ENCODE measurements at places on chromosomes 6 and 20.

DNA sequence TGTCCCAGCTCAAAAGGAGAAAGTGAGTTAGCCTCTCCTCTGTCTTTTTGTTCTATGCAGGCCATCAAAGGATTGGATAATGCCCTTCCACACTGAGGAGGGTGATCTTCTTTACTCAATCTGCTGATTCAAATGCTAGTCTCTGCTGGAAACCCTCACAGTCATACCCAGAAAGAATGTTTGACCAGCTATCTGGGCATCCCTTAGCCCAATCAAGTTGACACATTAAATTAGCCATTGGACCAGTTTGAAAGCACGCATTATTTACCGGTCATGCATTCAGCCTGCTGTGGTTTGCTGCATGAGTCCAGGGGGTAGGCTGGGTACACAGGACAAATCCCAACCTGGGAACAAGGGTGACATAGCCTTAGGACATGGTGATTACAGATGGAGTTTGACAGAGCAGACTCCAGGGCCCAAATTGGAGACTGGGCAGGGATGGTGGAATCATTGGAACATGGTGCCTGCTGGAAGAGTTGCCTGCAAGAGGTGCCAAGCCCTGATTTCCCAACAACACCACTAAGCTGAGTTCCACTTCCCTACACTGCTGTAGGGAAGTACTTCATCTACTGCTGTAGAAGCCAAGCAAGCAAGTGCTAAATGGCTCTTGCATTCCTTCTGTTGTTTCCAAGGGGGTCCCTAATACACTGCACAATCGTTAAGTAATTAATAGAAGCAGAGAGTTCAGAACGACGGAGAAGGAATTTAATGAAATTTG is 87.7 kb downstream of the RNF182 start:
- DNase-seq, result no peak

DNA sequence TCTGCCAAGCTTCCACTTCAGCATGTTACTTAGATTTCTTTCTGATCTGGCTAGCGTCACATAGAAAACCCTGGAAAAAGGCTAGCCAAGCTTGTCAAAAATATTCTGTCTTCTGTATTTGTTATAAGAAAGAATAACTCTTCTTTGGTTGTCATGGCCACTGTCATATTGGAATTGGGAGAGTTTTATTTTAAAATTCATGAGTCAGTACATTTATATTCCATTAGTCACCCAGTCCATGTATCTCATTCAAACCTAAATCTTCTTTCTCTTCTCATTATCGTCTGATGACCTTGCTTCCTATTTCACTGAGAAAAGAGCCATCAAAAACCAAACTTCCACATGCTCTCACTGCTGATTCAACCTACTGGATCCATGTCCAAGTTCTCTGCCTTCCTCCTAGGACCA is 65.7 kb downstream of the EPM2A start:
- DNase-seq, result no peak

- DNase-seq, result no peak
Measured at GRCh38 chr20:24998121-24998520, 5.6 kb upstream of the APMAP start.

- no peak for DNase-seq
Measured at GRCh38 chr6:125674230-125674629, 75.2 kb upstream of the HEY2 start.

DNA sequence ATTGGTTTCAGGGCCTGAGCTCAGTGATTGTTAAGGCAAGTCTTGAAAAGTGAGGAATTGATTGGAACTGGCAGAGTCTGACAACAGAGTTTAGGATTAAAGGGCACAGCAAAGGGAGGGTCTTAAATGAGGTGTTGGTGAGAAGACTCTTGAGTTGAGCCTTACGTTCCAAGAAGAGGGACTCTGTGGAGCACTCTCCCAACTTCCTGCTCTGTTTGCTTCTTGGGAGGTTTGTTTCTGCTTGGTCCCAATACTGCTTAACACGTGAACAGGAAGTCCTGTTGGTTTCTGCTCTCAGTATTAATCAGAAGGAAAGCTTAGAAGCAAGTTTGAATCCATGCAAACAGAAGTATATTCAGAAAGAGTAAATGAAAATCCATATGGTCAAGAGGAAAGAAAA is 15.6 kb upstream of the SYNDIG1 start:
- no peak for DNase-seq

DNA sequence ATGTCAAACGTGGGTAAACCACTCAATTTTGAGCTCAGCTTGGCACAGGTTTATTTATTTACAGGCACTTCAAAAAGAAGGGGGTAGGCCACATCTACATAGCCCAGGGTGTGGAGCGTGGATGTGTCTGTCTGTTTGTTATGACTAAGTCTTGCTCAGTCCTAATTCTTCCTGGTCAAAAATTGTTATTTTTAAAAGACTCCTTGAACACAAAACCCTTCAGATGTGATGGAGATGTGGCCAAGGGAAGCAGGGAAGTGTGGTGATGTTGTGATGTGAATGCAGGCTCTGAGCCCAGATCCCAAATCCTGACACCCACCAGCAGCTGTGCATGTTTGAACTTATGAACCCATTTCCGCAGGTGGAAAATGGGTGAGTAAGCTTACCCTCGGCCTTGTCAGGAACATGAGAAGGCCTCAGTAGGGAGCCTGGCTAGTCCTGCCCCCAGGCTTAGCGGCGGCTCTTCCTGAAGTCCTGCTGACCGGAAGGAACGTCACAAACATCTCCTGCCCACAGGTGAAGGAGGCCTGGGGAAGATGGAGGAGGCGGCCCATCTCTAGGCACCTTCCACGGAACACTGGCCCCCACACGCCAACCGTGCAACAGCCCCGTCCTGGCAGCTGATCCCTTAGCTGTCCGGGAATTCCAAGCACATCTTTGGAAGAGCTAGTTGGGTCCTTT is 119.7 kb downstream of the MYLK4 start:
- no peak for DNase-seq

DNA sequence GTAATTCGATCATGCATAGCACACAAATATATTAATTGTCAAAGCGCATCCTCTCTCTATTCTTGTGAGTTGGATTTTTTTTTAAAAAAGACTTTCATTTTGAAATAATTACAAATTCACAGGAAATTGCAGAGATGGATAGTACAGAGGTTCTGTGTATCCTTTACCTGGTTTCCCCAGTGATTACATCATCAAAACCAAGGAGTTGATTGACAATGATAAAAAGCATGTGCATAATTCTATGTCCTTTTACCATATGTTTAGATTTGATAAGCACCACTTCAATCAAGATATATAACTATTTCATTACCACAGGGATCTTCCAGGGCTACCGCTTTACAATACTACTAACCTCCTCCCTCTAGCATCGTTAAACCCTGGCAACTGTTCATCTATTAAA is 40.2 kb downstream of the CCN2 start:
- DNase-seq, result no peak

GRCh38 chr6:154882107-154882506 is 113.0 kb upstream of the TIAM2 start:
- no peak for DNase-seq

DNA sequence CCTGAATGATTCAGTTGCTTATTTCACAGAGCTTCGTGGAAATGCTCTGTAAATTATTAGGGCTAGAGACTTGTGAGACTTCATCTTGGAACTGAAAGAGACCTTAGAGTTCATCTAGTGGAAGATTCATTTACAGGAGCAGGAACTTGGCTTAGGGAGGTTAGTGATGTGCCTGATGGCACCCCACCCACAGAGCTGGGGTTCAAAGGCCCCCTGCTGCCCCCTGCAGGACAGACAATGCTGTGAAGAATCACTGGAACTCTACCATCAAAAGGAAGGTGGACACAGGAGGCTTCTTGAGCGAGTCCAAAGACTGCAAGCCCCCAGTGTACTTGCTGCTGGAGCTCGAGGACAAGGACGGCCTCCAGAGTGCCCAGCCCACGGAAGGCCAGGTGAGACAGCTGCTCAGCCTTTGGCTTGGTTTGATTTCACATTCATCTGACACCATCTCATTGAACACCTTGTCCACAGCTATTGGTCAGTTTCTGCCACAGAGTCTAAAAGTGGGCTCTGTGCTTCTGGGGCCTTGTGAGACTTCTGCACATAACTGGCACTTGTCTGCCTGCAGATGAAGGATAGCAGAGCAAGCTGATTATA is 25.1 kb downstream of the MYBL2 start:
- DNase-seq, result no peak

DNA sequence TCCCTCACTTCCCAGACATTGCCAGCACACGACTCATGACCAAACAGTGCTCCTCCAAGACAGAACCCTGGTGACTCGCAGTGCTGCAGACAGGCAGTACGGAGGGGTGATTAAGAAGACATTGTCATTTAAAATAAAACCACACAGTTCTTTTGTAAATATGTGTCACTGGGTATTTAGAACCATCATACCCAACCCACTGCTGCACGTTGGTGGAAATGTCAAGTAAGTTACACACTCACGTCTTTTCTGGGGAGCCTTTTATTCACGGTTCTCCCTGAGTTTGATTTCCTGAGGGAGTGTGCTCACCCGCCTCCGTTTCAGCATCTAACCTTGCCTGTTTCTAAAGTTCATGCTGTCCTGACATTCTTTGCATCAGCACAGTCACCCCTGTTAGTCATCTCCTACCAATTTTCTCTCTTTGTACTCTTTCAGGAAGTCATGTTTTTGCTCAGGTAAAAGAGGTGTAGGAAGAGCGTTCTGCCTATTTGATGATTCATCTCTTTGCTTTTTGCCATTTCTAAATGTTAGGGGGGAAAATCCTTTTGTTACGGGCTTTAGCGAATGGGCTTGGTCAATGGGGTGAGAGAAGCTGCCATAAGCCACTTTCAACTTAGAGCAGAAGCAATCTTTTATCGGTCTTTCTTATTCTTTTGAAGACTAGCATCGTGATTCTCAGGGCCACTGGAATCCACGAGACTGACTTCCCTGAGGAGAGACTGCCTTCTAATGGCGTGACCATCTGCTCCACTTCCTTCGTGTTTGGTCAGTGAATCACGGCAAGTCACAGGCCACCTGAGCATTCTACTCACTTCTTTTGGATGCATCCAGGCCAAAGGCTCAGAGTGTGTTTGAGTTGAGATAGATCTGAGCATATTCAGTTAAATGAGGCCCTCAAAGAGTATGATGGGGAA is 512.8 kb upstream of the JARID2 start:
- no peak for DNase-seq

DNA sequence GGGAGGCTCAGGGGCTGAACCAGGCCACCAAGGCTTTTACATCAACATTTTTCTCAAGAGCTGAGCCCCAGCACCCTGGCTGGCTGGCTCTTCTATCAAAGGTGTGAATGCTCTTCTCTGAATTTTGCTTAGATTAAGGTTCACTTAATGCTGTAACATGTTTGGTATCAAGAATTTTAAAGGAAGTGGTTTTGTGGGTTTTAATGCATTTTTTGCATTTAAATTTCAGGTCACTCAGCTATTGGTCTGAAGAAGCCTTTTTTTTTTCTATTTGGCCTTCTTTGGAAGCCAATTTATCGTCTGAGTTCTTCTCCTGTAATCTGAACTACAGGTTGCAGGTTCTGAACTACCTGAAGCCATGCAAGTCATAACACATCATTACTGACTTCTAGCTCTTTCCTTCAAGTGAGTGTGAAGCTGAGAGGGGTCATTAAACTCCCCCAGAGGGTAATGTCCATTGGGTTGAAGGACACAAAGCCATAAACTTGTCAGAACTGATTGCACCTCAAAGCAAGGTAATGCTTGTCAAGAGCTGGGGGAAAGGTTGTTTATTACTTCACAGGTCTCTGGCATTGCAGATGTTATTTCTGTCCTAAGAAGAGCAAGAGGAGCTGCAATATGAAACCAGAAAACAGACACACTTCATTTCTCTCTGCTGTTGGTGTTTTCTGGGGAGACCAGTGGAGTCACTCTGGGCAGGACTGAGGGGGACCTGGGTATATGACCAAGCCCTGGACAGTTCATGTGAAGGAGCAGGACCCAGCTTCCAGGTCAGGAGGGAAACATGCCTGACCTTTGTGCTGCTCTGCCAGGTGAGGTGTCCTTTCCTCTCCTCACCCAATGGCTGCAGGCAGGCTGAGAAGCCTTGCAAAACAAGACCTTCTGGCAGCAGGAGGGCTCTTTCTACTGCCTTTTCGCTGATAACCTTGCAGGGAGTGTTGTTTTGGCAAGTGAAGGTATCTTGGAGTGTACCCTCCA is 26.1 kb upstream of the NEDD9 start:
- DNase-seq, result no peak

DNA sequence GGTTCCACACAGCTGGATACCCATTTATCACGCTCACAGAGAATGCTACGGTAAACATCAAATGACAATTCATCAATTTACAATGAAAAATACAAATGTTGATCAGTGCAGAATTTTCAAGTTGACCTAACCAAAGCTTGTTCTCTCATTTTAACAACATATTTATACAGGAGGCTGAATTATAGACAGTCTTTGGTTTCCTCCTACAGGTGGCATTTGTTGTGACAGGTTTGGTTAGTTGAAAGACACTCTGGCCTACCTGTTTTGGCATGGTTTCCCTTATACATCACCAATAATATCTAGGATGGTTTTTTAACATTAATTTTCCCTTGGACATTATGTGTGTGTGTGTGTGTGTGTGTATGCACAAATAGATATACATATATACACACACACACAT is 642.5 kb upstream of the MMS22L start:
- no peak for DNase-seq

DNA sequence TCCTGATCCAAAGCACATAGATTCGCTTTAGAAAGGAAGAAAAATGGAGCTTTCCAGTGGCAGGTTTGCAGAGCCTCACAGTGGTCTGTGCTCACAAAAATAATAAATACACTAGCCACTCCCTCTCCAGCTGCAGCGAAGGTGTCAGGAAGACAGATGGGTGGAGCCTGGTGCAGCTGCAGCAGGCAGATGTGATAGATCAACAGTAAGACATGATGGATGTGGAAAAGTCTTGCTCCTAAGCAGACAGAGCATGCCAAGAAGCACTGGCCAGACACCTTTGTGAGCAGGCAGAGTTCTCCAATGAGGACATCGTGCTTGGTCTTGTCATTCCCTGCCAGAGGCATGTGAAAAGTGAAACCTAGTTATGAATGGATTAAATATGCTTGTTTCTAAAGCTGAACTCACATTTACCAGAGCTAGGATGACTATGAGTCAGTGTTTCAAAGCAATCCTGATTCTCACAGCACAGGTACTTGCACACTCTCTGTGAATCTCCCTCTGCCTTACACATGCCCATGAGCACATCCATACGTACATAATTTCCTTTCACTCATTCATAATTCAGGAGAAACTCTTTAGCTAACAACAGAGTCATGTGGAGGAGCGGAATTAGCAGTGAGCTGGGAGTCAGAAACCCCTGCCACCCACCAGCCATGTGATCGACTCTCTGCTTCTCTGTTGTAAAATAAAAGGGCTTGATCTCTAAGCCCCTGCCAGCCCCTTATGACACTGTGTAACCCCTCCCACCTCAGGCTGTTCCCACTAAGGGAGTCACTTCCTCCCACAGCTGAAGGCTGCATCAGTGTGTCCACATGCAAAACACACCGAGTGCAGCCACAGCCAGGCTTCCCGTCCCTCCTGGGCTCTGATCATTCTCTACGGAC is 111.2 kb downstream of the SCML4 start:
- no peak for DNase-seq

GRCh38 chr20:10075606-10076005 is 40.8 kb downstream of the ANKEF1 start:
- DNase-seq, result no peak

DNA sequence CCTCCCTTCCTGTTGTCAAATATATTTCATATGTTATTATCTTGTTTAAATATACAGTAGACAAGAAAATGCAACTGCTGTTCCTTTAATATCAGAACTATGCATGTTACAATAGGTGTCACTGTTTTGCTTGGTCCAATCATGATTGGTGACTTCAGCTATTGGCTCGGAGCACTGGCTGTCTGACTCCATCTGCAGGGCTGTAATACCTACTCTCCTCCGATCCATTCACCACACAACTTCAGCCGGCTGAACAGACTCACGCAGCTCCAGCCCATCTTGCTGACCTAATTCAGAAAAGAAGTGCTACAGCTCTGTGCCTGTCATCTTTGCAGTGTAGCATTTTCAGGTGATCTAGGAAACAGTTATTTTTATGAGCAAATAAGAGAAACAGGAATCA is at the start of gene BTBD3:
TSS of gene BTBD3 (plus strand) at position 231 of the 400 bp plus-strand sequence. CDS start 383 bp downstream, outside the sequence.
- DNase-seq, result no peak
